ENCODE measurements at places on chromosomes 6 and 20.

DNA sequence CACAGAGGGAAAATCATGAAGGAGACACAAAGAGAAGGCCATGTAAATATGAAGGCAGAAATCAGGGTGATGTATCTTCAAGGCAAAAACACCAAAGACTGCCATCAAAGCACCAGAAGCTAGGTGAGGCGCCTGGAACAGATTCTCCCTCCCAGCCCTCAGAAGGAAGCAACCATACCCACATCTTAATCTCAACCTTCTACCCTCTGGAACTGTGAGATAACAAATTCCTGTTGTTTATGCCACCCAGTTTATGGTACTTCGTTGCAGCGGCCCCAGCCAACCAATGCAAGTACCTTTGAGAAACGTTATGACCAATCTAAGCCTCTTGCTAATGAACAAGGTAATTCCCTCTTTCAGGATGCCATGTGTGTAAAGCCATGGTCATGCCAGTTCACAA, 66.2 kb upstream of the STXBP5 start:
- DNase-seq, result no peak

- DNase-seq, result no peak
These were observed 609 bp downstream of the MYL9 start for GRCh38 chr20:36541768-36542488.

GRCh38 chr6:17705428-17705777, 1.3 kb downstream of the NUP153 start:
- no peak for DNase-seq

DNA sequence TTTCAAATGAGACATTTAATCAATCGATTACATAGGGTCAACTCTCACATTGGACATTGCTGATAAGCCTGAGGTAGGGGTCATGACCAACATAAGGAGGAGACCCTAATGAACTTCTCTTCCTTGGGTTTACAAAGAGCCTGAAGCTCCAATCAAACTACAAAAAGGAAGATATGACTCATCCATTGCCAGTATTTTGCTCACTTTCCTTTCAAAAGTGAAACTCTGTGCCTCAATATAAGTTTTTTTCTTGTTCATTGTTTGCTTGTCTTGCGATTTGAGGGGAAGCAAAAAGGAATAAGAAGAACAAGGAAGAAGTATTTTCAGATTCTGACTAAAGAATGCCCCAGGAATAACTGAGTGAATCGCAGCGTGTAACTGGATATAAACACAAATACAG, 38.8 kb upstream of the KHDRBS2 start:
- DNase-seq, result no peak

- DNase-seq, result no peak
These were observed 211.6 kb downstream of the SLC24A3 start for GRCh38 chr20:19423900-19424620.

GRCh38 chr6:28838289-28838633, 85.5 kb downstream of the TRIM27 start:
- DNase-seq, result no peak

GRCh38 chr6:73152966-73153757, 72.1 kb downstream of the KHDC1L start:
- no peak for DNase-seq

DNA sequence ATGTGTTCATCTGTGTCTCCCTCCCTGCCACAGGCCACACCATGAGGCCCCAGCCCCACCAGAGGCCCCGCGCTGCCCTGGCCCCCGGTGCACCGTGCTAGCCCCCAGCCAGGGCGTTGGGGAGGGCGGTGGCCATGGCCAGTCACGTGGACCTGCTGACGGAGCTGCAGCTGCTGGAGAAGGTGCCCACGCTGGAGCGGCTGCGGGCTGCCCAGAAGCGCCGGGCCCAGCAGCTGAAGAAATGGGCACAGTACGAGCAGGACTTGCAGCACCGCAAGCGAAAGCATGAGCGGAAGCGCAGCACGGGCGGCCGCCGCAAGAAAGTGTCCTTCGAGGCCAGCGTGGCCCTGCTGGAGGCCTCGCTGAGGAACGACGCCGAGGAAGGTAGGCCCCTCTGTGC, 30.3 kb downstream of the PPP1R16B start:
- DNase-seq, result no peak

DNA sequence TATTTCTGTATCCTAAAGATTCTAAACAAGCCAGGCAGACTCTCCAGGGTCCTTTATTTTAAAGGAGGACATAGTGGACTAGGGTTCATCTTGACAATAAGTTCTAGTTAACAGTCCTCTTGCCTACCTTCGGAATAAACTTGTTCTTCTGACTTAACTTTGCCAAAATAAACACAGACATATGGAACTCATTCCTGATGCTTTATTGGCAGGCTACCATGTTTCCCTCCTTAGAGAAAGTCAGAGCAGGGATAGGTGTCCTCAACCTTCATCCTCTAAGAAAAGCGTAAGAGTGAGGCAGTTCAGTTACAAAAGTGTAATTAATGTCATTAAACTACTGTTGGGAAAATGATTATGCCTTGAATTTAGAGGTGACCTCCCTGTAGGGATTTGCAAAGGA, 46.9 kb upstream of the NRSN1 start:
- DNase-seq, result no peak

DNA sequence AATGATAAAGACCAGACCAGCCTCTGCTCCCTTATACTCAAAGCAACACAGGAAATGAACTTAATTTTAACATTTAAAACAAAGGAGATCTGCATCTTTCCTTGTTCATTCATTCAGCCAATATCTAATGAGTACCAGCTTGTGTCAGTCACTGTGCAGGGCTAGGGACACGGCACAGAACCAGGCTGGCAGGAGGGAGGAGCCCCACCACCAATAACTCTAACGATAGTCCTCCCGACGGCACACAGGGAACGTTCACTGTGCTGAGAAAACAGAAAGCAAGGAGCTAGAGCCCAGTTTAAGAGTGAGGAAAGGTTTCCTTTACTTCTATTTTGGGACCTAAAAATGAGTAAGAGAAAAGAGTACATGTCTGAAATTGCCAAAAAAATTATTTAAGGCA, 9.9 kb downstream of the ETV7 start:
- no peak for DNase-seq

DNA sequence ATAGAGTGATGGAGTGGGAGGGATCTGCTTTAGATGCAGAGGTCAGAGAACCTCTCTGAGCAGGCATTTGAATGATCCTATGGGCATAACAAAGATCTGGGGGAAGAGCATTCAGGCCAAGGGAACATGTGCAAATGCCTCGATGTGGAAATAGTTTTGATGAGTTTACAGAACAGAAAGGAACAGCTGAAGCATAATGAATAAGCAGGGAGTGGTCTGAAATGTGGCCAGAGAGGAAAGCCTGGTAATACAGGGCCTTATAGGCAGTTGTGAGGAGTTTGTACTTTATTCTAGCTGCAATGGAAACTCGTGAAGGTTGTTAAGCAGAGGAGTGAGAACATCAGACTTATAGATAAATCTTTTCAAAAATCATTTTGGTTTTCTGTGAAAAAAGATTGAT, 33.0 kb upstream of the ME1 start:
- DNase-seq, result no peak

DNA sequence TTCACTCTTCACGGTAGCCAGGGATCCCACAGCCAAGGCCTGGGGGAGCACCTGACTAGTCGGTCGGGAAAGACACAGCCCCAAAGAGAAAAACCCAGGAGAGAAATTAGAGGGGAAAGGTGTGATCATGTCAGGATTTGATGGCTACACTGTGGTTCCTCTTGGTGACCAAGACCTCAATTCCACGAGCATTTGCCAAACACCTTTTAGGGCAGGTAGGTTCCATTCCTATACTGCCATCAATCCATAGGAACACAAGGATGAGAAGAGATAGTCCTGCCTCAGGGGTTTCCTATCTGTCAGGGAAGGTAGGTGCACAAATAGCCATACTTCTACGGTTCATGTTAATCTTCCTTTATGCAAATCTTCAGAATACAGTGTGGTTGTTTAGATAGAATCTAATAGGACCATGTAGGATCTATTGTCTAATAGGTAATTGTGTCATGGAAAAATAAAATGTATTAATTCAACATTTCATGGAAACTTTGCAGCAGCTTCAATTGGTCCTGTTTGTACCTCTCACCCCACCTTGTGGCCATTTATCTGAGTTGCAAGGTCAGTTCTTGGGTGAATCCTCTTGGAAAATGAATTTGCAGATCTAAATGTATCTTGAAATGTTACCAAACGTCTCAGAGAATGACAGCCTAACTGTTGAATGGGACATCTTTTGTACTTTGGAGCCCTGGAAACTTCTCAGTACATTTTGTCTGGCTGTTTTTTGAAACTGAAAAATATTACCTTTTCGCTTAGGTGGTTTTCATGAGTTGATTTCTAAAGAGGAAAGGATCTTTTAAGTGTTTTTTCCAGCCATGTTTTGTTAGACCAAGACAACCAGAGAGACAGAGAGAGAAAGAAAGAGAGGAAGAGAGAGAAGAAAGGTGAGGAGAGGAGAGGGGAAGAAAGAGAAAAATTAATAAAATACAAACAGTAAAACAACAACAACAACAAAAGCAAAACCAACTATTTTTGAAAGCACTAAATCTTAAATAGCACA, 33.7 kb upstream of the IYD start:
- no peak for DNase-seq

GRCh38 chr6:144152334-144152900, 2.1 kb downstream of the STX11 start:
- no peak for DNase-seq

GRCh38 chr6:42361036-42361435, 90.7 kb downstream of the TRERF1 start:
- no peak for DNase-seq

GRCh38 chr6:29763491-29764289, 40.5 kb downstream of the HLA-F start:
- no peak for DNase-seq

DNA sequence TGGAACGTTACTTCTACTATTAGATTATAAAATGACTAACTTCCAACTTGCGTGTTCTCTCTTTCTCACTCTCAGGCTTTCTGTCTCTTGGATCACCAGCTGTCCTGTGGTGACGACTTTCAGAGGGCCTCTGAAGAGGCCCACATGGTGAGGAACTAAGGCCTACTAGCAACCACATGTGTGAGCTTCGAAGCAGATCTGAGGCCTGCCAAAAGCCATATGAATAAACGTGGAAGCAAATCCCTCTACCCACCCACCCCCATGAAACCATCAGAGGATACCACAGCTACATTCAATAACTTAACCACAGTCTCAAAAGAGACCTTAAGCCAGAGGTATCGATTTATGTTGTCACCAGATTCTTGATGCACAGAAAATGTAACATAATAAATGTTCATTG, 13.5 kb upstream of the BMP5 start:
- DNase-seq, result no peak

GRCh38 chr20:63405102-63405730, 44.1 kb upstream of the CHRNA4 start:
- DNase-seq, result no peak

GRCh38 chr20:24332956-24333355, 136.5 kb upstream of the SYNDIG1 start:
- no peak for DNase-seq

- no peak for DNase-seq
These were observed 20.1 kb upstream of the RNGTT start for GRCh38 chr6:88983532-88983931.

DNA sequence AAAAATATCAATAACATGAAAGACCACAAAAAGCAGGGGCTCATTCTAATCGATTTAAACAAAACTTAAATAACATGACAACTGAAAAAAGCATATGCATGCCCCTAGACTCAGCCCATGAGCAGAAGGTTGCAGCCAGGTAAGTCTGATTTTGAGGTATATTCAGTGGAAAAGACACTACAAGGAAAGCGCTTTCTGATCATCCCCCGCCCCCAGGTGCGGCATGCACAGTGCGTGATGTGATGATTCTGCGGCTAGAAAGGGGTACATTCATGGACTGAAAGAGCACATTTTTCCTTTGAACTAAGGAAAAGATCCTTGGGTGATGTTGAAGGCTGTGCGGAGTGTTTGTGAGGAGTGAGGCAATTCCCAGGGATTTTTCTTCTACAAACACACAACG, 16.9 kb upstream of the FOXC1 start:
- DNase-seq, result no peak

DNA sequence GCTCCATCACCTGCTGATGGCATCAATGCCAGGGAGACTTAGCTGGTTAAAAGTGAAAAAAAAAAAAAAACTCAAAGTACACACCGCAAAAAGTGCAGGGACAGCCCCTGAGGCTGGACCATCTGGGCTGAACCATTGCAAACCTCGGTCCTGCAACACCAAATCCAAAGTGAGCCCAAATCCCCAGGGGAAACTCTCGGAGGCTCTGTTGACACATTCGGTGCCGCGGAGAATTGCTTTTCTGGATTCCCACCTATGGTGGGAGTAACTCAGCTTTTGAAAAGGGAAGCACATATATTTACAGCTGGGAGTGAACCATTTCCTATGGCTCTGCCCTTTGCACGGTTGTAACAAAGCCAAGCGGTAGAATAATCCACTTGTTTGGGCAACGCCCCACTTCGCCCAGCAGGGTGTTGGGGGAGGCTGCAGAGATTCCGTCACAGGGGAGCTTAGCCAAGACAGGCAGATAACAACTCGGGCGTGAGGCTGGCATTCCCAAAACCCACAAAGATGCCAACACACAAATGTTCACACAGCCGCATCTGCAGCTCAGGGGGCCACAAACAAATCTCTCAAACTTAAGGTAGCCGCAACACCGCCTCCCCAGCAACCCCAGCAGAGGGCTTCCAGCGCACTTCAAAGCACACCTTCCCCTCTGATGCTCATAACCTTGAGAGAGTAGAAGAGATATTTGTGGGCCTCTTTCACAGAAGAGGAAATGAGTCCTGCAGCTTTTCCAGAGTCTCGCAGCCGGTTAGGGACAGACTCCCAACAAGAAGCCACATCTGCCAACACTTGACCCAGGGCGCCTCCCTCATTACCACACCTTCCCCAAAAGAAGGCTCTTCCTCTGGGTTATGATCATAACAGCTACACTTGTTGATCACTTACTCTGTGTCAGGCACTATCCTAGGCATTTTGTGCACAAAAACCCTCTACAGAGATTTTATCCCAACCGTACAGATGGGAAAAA, 11.4 kb downstream of the ZC3H12D start:
- no peak for DNase-seq

DNA sequence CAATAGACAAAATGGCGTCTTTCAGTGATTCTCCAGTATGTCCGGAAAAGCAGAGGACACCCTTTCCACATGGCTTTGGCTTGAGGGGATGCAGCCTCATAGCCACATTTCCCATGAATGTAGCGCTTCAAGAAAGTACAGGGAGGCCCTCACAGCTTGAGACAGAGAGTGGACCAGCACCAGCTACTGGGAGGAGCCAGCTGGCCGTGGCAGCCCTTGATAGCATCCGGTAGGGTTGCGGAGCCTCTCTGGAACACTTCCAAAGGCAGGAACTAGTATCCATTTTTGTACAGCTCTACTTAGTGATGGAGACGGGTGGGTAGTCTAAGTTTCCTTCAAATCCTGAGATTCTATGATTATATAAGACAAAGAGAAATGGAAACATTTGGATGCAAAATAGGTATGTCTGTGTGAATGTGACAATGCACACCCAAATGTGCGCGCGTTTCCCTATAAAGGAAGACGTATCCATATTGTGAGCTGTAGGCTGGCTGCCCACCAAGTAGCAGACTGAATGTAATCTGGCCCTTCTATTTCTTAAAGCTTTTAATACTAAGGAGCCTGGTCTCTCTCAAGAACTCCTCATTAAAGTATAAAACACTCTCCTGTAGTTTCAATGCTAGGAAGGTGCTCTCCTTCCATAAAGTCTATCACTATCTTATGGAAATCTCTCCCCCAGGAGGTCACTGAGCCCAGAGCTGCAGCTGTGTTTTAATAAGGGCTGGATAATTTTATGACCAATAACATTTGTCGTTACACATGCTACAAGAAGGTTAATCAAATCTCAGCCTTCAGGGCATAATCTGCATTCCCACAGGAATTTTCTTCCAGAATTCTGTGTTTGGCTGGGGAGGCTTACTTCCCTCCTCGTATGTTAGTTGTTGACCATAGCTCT, 74.0 kb downstream of the SOBP start:
- DNase-seq, result no peak

- no peak for DNase-seq
These were observed 69.1 kb downstream of the GRIK2 start for GRCh38 chr6:101462576-101462975.
